ENCODE measurements at places on chromosomes 7 and 10.
A peak's percentile ranks its signal among the peaks of the same experiment; 100 is the strongest.

- no peak for DNase-seq
These were observed 10.4 kb downstream of the ABLIM1 start for GRCh38 chr10:114647545-114648138.

DNA sequence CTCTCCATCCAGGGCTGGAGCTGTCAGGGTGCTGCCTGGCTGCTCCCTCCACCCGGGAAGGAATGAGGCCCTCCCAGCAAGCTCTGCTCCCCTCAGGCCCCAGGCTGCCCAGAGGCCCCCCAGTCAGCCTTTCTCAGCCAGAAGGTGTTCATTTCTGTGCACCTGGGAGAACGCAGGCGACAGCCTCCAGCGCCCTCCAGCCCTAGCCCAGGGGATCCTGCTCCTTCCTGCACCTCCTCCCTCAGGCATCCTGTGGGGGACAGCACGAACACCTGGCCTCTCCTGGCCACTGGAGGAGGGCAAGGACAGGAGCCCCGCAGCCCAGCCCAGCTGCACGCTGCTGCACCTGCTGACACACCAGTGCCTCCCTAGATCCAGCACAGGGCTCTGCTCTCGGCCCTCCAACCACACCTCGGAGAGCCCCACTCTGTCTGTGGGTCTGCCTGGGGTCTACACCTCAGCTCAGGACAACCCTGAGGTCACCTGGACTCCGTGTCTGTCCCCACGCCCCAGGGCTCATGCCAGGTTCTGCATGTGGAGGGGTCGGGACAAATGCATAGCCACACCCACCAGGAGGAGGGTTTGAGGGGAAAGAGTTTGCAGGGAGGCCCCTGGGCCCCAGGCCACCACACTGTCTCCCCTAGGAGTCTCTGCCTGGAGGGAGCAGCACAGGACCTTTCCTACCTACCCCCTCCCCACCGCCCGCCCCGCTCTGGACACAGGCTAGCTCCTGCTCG is 7.4 kb upstream of the PWWP2B start:
- DNase-seq: peak; percentile 32

GRCh38 chr10:98886686-98887085 is 349.0 kb downstream of the HPSE2 start:
- DNase-seq: no peak

GRCh38 chr7:37732253-37732652 is 48.7 kb downstream of the GPR141 start:
- DNase-seq: peak; percentile 33

DNA sequence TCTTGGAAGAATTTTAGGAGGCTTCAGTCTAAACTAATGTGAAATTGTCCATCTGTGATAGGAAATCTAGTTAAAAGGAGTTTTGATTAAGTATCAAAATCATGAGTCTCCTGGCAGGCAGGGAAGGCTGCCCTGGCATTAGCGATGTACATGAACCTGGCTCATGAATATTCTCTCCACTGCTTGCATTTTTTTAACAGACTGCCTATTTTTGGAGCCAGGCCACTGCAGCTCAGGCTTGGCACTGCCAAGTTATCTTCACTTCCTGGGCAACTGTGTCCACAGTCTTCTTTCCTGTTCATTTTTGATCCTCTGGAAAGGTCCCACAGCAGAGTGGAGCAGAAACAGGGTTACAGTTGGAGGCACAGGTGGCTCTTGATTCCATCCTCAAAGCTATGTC is 7.0 kb downstream of the GPR26 start:
- no peak for DNase-seq

GRCh38 chr7:50446542-50446960 is 3.6 kb downstream of the FIGNL1 start:
- DNase-seq: no peak

DNA sequence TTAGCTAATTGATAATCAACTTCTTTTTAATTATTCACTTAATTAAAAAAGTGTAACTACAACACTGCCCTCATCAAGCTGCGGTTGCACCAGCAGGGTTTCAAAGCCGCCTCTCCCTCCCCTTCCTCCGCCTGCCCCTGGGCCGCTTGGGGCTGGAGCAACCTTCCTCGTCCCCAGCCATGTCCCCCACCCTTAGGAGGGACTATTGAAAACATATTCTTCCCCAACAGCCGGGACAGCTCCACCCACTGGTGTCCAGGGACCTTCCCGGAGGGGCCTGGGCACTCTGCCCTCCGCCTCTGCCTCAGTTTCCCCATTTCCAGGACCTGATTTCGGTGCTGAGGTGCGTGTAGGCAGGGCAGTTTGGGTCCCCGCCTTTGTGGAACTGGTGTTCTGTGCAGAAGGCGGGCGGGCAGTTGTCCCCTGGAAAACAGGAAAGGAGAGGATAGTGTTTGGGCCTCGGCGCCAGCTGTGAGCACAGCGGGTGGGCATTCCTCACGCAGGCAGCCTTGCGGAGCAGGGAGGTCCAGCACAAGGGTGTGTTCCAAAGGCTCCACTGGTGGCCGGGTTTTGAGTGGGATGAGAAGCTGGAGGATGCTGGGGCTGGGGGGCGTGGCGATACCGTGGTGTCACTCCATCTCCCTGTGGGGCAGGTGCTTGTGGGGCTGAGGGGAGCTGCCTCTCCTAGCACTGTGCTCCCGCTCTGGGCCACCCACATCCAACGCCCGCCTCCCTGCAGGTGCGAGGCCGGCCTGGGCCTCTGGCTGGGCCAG is 15.7 kb downstream of the UNCX start:
- DNase-seq: no peak

- no peak for DNase-seq
These were observed 26.9 kb upstream of the NRBF2 start for GRCh38 chr10:63106111-63106755.

DNA sequence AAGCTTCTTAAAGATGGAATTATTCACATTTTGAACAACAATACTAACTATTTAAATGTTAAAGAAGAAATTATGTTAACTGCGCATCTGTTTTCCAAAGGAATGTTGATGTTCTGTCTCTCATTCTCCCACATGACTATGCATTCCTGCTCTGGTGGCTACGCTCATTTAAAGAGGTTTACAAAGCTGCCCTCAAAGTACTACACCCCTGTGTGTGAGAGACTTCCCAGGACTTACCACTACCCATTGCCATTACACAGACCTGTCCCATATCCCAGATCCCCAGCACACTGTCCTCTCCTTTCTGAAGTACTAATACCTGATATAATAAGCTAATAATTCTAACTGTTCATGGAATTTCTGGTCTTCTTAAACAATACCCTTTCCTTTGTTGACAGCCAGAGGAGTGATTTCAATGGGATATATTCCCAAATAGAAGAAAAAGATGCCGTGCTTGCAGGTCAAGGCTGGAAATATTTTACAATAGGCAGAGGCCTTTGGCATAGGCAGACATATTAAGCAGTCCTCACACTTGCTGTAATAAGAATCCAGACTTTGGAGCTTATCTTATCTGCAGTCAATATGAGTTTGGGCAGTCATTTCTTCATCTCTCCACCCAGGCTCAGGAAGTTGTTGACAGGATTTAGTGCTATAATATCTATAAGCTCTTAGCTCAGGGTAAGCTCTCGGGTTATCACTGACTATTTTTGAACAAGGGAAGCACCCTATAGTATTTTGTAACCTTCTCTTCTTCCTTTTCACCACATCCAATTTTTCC is 12.2 kb downstream of the LIPF start:
- DNase-seq: no peak

- DNase-seq: no peak
These were observed 19.0 kb upstream of the NKX6-2 start for GRCh38 chr10:132804785-132805426.

- DNase-seq: no peak
These were observed 103.7 kb downstream of the HIP1 start for GRCh38 chr7:75635036-75635435.

DNA sequence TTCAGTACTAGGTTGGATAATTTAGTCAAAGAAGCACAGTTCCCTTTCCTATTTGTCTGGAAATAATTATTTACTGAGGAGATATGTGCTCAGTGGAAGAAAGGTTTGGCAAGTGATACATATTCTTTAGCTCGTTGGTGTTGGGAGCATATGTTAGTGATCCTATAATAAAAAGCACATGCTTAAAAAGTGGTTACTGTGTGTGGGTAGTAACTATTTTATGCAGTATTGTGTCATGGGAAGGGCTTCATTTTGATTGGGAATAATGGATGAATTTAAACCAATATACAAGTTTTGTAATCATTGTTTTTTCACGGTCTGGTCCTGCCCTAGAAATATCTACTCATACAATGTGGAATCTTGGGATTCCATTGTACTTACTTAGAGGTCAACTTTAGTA is 188.7 kb upstream of the PPP1R3A start:
- DNase-seq: no peak

DNA sequence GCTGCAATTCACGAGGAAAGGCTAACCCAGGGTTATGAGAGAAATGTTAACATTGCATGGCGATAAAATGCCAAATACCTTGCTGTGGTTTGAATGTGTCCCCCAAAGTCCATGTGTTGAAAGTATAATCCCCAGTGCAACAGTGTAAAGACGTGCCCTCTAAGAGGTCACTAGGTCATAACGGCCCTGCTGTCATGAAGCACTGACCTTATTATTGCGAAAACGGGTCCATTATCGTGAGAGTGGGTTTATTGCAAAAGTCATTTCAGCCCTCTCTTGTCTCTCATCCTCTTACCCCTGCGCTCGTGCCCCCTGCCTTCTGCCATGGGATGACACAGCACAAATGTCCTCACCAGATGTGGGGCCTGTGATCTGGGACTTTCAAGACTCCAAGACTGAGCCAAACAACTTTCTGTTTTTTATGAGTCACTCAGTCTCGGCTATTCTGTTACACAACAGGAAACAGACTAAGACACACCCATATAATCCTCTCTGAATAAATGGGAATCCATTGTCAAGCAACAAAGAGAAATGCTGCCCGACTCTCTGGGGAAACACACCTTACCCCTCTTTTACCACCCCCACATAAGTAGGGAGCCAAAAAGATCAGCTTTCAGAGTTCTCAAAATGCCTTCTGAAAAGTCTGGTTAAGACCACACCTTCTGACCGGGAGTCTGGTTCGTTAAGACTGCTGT is 73.1 kb upstream of the UCN3 start:
- peak; percentile 47 for DNase-seq

DNA sequence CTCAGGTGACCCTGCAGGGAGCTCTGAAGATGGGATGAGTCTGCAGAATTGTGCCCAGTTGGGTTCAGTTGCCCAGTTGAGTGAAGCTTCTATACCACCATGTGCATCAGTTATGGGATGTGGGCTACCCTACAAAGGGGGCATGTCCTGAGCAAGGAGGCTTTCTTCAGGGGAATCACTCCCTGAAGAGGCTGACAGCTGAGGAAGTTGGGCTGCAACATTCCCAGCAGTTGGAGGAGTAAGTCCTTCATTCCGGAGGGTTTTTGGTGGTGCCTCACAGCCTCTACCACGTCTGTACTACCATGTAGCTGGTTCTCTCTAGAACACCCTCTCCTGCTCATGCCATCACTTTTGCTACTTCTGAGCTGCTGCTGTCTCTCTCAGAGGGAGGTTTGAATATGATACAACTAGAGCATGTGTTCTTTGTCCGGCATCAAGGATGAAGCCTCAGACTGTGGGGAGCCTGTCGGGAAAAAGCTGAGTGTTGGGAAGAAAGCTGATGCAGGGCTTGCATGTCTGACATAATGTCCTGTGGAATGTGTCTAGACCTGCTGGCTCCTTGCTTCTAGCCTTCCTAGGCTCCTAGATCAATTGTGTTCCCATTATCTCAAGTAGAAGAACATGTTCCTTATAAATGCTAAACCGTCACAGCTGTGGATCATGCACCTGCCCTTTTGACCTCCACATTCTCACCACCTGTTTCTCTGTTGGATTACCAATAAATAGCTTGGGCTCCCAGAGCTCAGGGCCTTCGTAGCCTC is 355.8 kb downstream of the CCSER2 start:
- DNase-seq: no peak

GRCh38 chr7:5349437-5350173 is 66.9 kb downstream of the SLC29A4 start:
- no peak for DNase-seq

DNA sequence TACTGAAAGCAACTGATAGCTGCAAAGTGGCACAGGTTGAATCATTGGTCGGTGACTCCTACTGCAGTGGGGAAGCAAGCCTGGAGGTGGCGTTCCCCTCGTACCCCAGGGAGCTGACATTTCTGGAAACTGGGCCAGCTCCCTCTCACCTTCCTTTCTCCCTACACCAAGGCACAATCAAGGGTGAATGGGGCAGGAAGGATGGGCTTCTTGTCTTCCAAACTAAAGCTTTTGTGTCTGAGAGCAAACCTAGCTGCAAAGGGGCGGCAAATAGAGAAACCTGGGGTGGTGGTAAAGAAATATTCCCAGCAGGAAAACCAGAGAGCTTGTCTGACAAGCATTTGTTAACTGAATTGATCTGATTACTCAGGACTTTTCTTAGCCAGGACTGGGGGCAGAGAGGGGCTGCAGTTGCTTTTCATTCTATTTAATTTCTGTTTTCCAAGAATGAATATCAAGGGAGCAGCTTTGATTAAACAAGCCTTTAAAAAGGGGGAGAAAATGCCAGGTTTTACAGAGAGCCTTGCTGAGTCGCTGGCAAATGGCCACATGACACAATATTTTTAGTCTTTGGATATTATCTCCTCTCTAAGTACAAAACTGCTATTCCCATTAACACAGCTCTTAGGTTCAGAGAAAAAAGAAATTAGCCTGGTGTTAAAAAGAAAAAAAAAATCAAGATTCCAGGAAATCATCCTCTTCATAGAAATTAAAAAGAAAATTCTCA is 27.8 kb downstream of the CDHR3 start:
- no peak for DNase-seq

DNA sequence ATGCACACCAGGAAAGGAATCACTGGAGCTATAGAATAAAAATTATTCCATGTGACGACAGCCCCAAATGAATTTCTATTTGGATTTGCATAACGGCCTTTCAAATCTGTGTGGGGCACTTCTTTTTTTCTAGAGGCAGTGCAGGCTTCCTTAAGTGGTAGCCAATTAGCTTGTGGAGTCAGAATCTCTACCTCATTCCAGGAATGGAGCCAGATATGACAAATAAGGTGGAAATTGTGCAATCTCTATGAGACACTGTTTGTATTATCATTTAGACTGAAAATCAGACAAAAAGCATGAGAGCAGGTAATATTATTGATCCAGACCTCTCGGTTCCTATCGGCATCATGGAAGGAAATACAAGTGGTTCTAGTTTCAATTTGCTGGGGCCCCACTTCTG is 78.7 kb downstream of the BEND7 start:
- no peak for DNase-seq

- no peak for DNase-seq
These were observed 61.7 kb upstream of the LYZL1 start for GRCh38 chr10:29227201-29227600.

- no peak for DNase-seq
These were observed 5.9 kb upstream of the LGI1 start for GRCh38 chr10:93751832-93752231.

GRCh38 chr10:79390551-79391229 is 43.4 kb downstream of the PPIF start:
- DNase-seq: no peak

- DNase-seq: no peak
These were observed 1.9 kb downstream of the SYPL1 start for GRCh38 chr7:106110238-106110560.

GRCh38 chr10:109029870-109030269 is 893.4 kb downstream of the XPNPEP1 start:
- DNase-seq: no peak

GRCh38 chr7:127158659-127159058 is 94.1 kb downstream of the GRM8 start:
- no peak for DNase-seq

Data from SHP77 (cell line).